ENCODE measurements at places on chromosomes 16 and 17.

- DNase-seq: no peak
These were observed 43.3 kb upstream of the GINS3 start for GRCh38 chr16:58348986-58349385.

DNA sequence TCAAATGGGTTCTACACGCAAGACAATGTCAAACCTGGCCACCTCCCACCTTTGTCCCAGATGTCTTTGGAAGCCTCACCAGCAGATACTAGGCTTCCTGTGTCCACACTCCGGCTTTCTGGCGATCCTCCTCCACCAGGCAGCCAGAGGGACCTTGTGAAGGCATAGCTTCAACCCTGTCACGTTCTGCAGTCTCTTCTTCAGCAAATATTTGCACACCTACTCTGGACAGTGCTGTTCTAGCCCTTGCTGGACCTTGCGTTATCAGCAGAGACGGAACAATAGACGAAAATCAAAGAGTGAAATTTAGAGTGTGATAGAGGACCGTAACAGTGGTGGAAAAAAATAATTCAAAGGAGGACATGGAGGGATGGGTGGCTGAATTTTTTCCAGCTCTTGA lies 38.5 kb upstream of the KIFC3 start:
- no peak for DNase-seq

DNA sequence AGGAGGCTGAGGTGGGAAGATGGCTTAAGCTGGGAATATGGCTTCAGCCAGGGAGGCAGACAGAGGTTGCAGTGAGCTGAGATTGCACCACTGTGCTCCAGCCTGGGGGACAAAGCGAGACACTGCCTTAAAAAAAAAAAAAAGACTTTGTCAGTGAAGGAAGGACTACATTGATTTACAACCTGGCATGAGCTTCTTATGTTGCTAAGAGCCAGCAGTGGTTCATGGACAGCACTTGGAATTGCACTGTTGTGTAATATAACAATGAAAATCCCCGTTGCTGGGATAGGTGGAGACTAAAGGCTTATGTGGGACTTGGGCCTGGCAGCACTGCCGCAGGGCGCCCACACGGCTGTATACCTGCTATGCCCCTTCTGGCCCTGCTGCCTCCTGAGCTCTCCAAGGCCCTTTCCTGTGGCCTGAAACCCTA lies 14.1 kb upstream of the SLC16A5 start:
- DNase-seq: no peak

GRCh38 chr16:66662445-66663194 lies 33.9 kb downstream of the CMTM4 start:
- DNase-seq: no peak

- no peak for DNase-seq
These were observed 1.4 kb upstream of the SP6 start for GRCh38 chr17:47852113-47852949.

All from CD4-positive, alpha-beta T cell (primary cell).